ENCODE measurements at places on chromosomes 2 and 18.

- DNase-seq: no peak
Measured at GRCh38 chr18:61743775-61744531, 148.9 kb downstream of the RNF152 start.

DNA sequence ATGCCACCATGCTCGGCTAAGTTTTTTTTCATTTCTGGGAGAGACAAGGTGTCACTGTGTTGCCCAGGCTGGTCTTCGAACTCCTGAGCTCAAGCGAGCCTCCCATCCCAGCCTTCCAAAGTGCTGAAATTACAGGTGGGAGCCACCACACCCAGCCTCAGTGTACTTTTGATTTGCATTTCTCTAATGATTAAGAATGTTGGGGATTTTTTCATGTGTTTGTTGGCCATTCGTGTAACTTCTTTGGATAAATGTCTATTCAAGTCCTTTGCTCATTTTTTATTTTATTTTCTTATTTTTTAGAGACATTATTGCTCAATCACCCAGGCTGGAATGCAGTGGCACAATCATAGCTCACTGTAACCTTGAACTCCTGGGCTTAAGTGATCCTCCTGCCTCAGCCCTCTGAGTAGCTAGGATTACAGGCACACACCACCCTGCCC lies 73.1 kb downstream of the TMEM185B start:
- no peak for DNase-seq

GRCh38 chr2:201135386-201135785 lies 19.4 kb downstream of the CFLAR start:
- DNase-seq: no peak

GRCh38 chr2:104465981-104466380 lies 387.9 kb upstream of the POU3F3 start:
- no peak for DNase-seq

DNA sequence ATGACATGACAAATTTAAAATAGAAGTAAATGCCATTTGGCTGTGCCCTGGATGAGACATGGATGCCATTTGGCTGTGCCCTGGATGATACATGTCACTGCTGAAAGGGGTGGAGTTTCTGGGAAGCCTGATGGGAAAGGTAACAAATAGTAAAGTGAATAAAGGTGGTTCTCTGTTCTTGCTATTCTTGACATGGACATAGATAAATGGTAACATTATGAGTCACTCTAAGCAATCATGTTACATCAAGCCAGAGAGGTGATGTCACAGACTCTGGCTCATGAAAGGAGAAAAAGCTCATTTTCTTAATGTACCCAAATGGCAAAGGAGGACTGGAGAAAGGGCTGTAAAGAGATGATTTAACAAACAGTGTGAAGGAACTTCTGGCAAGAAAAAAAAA lies 86.4 kb downstream of the EML6 start:
- DNase-seq: no peak

- no peak for DNase-seq
Measured at GRCh38 chr2:21939967-21940366, 816.2 kb downstream of the TDRD15 start.

DNA sequence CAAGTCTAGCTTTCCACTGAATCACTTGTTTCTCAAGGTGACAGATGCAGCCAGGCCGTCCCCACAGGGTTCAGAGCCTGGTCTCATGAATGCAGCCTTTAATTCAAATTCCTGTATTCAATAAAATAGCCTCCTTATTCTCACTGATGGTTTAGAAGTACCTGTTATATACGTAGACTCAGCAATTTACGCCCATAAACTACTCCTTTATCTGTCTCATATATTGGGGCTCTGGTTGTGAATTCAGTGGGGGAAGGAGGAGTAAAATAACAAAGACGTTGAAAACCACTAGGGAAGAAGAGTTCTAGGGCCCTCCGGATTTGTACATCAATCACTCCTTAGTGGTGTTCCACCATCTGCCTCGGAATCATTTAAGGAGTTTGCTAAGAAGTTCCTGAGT lies 1.7 kb downstream of the OBSL1 start:
- DNase-seq: peak; percentile 19

GRCh38 chr2:179048099-179048498 lies 1.8 kb downstream of the CCDC141 start:
- no peak for DNase-seq

GRCh38 chr2:73920577-73921545 lies 5.8 kb upstream of the DGUOK start:
- peak; percentile 38 for DNase-seq

DNA sequence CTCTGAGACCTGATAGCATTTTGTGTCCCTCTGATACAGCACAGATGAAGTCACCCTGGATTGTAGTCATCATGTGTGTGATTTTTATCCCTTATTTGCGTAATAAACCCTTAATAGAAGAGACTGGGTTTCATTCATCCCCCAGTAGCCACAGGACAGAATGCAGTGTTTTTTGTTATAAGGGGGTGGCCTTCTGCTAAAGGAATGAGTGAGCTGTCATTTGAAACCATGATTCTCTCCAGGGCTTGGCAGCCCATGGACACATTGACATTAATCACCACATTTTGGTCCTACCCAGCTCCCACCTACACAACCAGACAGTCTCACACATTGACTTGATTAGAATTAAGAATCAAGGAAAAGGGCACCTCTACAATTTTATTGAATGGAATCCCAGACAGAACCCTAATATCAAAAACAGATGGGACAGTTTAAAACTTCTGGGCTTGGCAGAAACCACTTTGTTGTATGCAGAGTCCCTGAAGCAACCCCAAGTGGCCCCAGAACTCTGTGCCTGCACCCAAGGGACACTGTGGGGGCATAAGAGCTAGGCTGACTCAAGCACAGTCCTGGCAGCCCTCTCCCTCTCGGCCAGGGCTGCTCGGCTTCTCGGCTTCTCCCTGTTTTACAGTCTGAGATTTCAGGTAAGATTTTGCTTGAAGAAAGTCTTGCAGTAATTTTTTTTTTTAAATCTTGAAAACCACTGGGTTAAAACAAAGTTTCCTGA lies 254.0 kb upstream of the SLC14A2 start:
- DNase-seq: no peak

Data from GM20000 (cell line).